Kidney epithelial cell (primary cell): ENCODE measurements at places on chromosomes 4 and X. TPM values are rescaled to one million over a fixed set of nuclear protein-coding genes. Genes with fewer than 3 reads are reported as not detected.

GRCh38 chr4:139581096-139581495 is 25.1 kb upstream of the SETD7 start:
- no peak for DNase-seq

GRCh38 chr4:18389115-18389514 is 367.6 kb upstream of the LCORL start:
- DNase-seq: no peak

DNA sequence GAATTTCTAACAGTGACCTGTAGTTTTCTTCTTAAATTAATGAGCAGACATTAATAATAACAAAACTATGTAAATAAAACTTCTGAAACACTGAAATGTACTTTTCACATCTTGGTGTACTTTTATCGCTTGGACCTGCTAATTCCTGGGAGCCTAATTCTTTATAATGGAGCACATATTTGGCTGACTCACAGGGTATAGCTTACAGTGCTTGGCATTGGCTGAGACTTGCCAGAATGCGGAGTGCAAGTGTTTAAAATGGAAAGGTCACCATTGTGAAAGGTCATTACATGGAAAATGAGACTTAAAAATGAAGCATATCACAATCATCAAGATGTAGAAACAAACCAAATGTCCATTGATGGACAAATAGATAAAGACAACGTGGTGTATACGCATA is 137.3 kb upstream of the PDLIM3 start:
- no peak for DNase-seq

DNA sequence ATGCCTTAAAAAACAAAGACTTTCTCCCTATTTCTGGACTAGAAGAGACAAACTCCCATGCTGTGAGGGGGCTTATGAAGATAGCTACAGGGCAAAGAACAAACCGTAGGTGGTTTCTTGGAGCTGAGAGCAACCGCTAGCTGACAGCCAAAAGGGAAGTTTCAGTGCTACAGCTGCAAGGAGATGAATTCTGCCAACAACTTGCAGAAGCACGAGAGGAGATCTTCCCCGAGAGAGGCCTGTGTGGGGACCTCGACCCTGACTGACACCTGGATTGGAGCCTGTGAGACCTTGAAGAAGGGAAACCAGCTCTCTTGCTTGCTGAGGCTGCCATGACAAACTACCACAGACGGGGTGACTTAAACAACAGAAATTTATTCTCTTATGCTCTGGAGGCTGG is 183.8 kb upstream of the VCX3A start:
- no peak for DNase-seq

NPNT gene
- 4.6 and 7.3 TPM in 2 replicates for total RNA-seq

DNA sequence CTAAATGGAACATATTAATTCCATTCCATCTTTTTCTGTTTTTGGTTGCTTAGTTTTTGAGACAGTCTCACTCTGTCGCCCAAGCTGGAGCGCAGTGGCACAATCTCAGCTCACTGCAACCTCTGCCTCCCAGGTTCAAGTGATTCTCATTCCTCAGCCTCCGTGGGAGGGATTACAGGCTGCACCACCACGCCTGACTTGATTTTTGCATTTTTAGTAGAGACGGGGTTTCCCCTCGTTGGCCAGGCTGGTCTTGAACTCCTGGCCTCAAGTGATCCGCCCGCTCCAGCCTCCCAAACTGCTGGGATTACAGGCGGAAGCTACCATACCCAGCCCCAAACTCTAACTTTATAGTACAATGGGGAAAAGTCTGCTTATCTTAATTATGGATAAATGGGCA is 11.2 kb downstream of the HNRNPD start:
- no peak for DNase-seq

TLR6 gene
- 1.1 and 1.3 TPM in 2 replicates for total RNA-seq

GRCh38 chr4:91838181-91838861 is 465.4 kb upstream of the GRID2 start:
- no peak for DNase-seq

DNA sequence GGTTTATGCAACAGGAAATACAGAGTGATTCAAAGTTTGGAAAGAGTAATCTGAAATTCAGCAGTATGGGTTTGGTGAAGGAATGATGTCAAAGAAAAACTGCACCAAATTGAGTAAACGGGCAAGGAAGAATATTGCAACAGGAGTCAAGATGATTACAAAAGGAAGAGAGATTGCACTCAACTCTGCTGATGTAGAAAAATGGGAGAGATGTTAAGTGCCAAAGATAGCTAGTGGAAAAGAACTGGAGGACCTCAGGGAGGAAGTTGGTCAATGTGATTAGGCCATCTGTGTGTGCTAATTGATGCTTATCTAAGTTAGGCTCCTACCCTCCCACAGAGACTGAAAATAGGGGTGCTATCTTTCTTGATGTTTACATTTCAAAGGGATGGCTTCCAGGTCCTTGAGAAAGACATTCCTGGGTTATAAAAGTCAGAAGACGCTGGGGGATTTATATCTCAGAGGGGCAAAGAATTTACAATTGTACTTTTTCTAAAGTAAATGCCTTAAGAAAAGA is 167.4 kb upstream of the FAM47A start:
- no peak for DNase-seq

DNA sequence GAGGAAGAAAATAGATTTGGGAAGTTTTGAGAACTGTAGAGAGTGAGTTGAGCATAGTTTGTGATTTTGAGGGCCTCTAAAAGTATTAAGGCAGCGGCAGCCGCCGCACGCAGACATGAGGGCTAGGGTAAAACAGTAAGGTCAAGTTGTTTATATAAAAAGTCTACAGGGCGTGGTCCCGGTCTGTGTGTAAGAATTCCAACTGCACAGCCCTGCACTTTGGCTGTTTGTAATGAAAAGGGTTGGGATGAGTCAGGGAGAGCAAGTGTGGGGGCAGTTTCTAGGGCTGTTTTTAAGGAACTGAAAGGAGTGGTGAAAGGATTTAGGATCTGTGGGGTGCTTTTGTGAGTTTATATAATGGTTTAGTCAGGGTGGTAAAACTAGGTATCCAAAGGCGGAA is 55.0 kb downstream of the BEX3 start:
- DNase-seq: no peak

EGF gene
- total RNA-seq: 0.21 and 1.0 TPM in 2 replicates

SATL1 gene
- 0.07 TPM in 1 of 2 replicates, not detected in the other for total RNA-seq

DNA sequence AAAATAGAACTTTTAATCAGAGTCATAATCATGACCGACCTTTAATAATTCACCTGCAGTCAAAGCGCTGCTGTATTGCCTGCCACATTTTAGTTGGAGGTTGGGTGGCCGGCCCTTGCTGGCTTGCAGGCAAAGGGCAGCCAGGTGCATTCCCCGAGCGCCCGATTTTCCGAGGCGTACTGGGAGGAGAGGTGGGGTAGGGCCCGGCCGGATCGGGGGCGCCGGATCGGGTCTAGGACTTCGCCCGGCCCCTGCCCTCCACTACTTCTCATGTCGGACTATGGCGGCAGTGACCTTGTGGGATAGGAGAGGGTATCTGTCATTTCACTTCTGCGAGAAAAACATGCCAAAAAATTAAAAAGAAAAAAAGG is 2.5 kb upstream of the RS1 start:
- DNase-seq: no peak

GRCh38 chr4:84342161-84342560 is 156.9 kb downstream of the NKX6-1 start:
- no peak for DNase-seq

DCX gene
- not detected in 2 replicates for total RNA-seq

GRCh38 chr4:183986291-183986970 is 81.3 kb downstream of the STOX2 start:
- DNase-seq: no peak

SMIM10L2A gene
- 3.8 and 4.2 TPM in 2 replicates for total RNA-seq

SORBS2 gene
- 18.8 and 21.4 TPM in 2 replicates for total RNA-seq

DNA sequence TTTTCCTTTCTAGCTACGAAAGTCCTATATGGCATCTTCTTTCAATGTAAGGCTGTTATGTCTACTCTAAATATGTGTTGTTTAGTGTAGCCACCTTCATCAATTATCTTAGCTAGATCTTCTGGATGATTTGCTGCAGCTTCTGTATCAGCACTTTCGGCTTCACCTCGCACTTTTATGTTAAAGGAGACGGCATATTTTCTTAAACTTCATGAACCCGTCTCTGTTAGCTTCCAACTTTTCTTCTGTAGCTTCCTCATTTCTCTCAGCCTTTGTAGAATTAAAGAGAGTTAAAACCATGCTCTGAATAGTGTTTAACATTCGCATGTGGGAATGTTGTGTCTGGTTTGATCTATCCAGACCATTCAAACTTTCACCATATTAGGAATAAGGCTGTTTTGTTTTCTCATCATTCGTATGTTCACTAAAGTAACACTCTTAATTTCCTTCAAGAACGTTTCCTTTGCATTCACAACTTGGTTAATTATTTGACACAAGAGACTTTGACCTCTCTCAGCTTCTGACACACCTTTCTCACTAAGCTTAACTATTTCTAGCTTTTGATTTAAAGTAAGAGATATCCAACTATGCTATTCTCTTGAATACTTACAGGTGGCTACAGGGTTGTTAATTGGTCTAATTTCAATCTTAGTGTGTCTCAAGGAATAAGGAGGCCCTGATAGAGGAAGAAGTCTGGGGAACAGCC is 476.8 kb downstream of the GABRG1 start:
- no peak for DNase-seq

- no peak for DNase-seq
These were observed 22.2 kb downstream of the BOD1L1 start for GRCh38 chr4:13605330-13605729.

- DNase-seq: no peak
These were observed 832 bp upstream of the EVC2 start for GRCh38 chr4:5709207-5709575.

- DNase-seq: no peak
These were observed 18.8 kb upstream of the C4orf36 start for GRCh38 chr4:86910820-86911684.

- no peak for DNase-seq
These were observed 5.1 kb downstream of the AFF1 start for GRCh38 chr4:86939729-86940575.

- DNase-seq: no peak
These were observed 11.4 kb upstream of the NYX start for GRCh38 chrX:41435708-41436107.

P2RY8 gene
- not detected in 2 replicates for total RNA-seq

DNA sequence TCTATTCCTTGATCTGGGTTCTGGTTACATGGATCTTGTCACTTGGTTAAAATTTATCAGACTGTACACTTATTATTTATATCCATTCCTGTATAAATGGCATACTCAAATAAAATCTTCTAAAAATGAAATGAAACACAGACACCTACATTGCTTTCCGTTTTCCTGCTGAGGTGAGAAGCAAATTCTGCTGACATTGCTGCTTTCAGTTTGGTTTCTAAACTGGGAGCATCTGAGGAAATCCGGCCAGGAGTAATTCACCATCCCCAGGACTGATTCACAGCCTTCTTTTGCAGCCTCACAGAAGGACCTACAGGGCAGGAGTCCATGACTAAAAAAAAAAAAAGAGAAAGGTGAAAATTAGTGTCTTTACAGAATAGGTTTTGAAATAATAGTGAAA is 93.6 kb downstream of the CORIN start:
- no peak for DNase-seq

GRCh38 chr4:23993373-23993772 is 103.5 kb upstream of the PPARGC1A start:
- no peak for DNase-seq

DNA sequence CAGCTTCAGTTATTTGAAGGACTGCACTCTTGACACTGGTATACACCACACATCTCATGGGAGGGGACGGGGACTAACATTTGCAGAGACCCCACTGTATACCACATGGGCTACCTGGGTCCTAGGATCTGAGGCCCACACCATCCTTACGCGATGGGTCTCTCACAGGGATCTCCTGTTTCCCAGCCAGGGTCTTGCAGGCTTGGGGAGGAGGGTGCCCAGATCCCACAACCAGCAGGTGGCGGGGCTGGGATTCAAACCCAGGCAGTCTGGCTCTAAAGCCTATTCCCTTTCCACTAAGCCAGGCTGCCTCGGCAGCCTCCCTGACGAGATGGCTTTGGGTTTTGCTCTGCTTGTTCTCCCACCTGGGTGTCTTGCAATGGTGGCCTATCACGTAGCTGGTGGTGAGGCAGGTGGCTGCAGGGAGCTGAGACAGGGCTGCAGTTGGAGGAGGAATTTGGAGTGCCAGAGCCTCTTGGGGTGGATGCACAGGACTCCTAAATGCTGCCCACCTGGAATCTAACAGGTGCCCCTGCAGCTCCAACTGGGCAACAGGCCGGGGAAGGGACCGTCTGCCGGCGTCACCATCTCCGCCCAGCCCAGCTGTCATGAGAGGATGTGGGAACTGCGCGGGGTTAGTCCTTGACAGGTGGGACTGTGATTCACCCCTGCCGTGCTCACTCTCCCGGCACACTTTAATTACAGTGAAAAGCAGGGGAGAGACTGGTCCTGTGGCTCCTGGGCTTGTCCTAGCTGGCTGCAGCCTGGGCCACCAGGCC is 110.7 kb downstream of the PSAPL1 start:
- no peak for DNase-seq

SPANXN4 gene
- not detected in 2 replicates for total RNA-seq

MAMLD1 gene
- total RNA-seq: 2.1 and 3.0 TPM in 2 replicates

USP17L15 gene
- not detected in 2 replicates for total RNA-seq

PNMA6F gene
- total RNA-seq: not detected in 2 replicates

DNA sequence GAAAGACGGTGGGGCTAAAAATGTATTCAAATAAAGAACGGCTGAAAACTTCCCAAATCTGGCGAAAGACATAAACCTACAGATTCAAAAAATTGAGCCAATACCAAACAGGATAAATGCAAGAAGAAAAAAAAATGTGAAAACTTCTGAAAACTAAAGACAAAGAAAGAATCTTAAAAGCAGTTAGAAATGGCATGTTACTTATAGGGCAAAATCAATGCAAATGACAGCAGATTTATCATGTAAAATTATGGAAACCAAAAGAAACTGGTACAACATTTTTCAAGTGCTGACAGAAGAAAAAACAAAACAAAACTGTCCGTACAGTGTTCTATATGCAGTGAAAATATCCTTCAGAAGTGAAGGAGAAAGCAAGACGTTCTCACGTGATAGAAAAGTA is 239.0 kb downstream of the PDGFC start:
- no peak for DNase-seq

MBNL3 gene
- total RNA-seq: 3.0 and 3.3 TPM in 2 replicates

GRCh38 chrX:111490688-111491087 is 20.8 kb upstream of the SERTM2 start:
- DNase-seq: no peak
